ENCODE measurements at places on chromosomes 2 and 18.

DNA sequence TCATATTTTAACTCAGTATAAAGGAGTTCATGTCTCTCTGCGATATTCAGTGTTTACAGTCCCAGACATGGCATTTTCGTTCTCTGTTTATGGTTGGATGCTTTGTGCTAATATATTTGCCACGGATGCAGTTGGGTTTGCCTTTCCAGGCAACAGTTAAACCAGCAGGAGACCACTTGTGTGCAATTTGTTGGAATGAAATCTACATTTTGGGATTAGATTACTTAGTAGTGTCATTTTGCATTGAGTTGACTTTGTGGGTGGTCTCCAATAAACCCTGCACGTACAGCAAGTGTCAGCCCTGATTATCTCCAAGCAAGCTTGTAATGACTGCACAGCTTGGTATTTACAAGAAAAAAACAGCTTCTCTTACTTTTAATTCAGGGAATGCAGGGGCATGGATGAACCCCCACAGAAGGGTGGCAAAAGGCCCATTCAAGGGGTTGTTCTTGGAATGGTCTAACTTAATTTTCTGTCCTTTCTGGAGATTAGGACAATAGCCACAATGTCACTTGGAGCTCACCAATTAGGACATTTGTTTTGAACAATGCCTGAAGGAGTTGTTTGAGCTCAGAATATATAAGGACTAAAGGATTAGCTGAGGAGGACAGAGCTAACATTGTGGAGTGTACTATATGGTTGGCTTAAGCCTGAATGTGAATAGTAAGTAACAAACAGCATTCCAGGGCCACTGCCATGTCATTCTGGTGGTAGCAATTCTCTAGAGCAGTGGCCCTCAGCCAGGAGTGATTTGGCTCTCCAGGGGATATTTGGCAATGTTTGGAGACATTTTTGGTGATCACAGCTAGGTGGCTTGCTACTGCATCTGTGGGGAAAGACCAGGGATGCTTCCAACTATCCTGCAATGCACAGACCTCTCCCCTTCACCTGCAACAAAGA lies 121.5 kb downstream of the SLC4A3 start:
- no peak for DNase-seq

DNA sequence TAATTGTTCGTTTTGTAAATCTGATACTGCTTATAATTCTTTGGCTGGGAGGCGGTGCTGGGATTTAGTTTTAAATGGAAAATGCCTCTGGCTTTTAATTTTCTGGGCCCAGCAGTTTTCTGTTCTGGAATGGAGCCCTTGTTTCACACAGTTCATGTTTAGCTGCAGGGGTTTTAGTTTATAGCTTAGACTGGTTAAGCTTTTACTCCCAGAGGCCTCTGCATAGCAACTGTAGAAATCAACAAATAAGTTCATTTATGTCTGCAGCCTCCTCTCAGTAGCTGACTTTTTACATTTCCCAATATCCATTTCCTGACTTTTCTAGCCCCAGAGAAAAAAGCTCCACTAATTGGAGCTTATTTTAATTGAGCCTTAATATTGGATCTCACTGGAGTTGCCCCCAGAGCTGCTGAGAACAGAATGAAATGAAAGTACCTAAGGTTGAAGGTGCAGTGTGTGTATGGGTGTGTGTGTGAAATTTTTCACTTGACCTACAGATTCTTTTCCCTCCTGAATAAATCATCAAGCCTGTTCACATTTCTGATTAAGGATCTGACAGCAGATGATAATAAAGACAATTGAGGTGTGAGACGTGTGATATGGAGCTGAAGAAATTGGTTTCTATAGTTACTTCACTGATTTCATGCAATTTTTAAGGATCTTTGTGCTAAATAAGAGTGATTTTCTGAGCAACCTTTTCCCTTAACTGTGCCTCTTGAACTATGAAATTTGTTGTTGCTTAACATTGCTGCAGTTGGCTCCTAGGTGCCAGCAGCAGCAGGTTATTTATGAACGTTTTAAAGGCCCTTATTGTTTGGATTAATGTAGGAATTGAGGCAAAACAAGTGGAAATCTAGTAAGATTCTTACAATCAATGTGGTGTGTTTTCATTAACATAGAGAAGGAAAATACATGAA lies 109.6 kb downstream of the TAF4B start:
- DNase-seq: peak; percentile 19

GRCh38 chr2:147916723-147917122 lies 71.9 kb downstream of the ACVR2A start:
- no peak for DNase-seq

- no peak for DNase-seq
Observed at GRCh38 chr2:36528766-36529392, 69.1 kb downstream of the FEZ2 start.

GRCh38 chr2:168002021-168002553 lies 245.3 kb downstream of the STK39 start:
- no peak for DNase-seq

DNA sequence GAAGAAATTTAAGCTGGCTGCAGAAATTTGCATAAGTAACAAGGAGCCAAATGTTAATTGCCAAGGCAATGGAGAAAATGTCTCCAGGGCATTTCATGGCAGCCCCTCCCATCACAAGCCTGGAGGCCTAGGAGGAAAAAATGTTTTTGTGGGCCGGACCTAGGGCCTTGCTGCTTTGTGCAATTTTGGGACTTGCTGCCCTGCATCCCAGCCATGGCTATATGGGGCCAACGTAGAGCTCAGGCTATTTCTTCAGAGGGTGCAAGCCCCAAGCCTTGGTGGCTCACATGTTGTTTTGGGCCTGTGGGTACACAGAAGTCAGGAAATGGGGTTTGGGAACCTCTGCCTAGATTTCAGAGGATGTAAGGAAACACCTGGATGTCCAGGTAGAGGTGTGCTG lies 57.7 kb downstream of the MOB4 start:
- no peak for DNase-seq

- DNase-seq: no peak
Observed at GRCh38 chr2:65918760-65919187, 486.4 kb upstream of the SPRED2 start.

- no peak for DNase-seq
Observed at GRCh38 chr2:109322641-109323040, 193.6 kb downstream of the SH3RF3 start.

- no peak for DNase-seq
Observed at GRCh38 chr18:7683753-7684152, 116.6 kb downstream of the PTPRM start.

DNA sequence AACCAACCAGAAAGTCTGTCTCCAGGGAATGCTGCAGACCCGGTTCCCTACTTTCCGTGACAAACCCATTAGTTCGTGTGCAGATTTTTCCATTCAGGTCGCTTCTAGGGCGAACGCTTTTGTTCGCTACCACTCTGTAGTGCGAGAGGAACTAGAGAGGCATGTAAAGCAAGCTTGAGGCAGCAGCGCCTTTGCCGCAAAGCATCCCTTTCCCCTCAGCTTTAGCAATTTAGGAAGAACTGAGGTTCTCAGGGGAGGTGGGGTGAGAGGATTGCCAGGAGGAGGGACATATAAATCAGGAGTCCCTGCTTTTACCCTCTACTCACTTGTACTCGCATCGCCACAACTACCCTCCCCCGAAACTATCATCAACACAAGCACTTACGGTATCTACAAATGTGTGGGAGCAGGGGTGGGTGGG lies 748 bp upstream of the ZNF804A start:
- DNase-seq: no peak

GRCh38 chr2:99856119-99856518 lies 286.3 kb downstream of the AFF3 start:
- DNase-seq: no peak

- no peak for DNase-seq
Observed at GRCh38 chr2:23387845-23388244, 2.9 kb downstream of the KLHL29 start.

DNA sequence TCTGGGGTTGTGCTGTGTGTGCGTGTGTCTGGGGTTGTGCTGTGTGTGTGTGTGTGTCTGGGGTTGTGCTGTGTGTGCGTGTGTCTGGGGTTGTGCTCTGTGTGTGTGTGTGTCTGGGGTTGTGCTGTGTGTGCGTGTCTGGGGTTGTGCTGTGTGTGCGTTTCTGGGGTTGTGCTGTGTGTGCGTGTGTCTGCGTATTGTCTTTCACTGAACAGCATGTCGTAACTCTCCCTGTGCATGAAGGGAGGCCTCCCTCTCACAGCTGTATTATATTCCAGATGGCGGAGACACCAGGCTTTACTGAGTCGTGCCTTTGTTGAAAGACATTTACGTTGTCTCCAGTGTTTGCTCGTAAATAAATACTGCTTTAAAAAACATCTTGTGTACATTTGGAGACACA lies 5.9 kb downstream of the ACKR3 start:
- no peak for DNase-seq

GRCh38 chr2:173355132-173355865 lies 627 bp downstream of the CDCA7 start:
- no peak for DNase-seq

DNA sequence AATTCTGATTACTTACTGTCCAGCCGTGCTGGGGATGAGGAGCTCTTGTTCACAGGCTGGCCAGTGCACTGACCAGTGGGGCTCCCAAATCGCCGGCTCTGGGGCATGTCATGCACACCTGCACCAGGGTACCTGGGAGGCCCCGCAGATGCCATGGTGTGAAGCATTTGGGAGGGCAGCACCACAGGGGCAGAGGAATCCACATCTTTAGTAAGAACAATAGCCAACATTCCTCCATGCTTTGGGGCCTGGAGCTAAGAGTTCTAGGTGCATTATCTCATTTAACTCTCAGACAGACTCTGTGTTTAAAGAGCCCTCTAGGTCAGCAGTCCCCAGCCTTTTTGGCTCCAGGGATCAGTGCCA lies 104.2 kb downstream of the ACKR3 start:
- DNase-seq: no peak

DNA sequence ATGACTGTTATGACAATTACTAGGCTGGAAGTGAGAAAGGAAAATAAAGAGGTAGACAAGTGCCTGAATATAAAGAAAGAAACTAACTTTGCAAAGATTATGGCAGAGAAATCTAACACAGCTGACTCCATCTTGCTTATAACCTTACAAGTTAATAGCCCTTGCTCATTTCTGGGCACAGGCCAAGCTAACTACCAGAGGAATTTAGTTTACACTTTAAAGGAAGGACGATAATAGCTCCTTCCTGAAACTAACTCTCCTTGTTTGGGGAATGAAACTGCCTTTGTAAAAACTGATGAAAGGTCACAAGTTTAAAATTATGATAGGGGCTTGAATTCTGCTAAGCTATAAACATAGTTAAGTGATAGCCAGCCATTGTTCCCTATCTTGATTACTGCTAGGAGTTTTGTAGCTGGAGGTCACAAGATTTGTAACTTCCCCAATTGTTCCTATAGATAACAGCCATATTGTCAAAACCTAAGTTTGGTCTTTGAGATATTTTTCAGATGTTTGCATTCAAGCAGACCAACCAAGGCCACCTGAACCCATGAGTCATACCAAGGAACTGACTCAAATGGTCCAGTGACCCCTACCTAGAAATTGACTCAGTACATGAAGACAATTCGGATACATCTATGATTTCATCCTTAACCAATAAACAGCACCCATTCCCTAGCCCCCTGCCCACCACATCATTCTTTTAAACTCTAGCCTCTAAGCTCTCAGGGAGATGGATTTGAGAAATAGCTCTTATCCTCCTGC lies 209.2 kb upstream of the LRATD1 start:
- DNase-seq: no peak

GRCh38 chr18:50266248-50266704 lies at the start of gene CFAP53:
CFAP53 (minus strand) TSS chr18:50266495; CDS start chr18:50266404, 91 bp downstream.
- peak; percentile 60 for DNase-seq

- DNase-seq: no peak
Observed at GRCh38 chr2:62972601-62973000, 78.0 kb upstream of the OTX1 start.

DNA sequence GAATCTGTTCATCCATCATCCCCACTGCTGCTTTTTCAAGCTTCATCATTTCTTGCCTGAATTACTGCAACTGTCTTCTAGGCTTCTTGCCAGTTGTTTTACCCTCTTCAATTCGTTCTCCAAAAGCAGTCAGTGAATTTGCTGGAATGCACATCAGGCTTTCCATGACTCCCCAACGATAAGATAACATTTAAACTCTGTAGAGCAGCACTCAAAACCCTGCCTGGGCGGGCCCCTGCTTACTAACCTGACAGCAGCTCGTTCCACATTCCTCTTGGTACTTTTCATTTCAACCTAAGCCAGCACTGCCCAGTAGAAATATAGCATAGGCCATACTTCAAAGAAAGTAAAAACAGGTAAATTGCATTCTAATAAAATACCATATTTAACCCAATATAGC lies 342.9 kb downstream of the SUCLG1 start:
- DNase-seq: no peak

DNA sequence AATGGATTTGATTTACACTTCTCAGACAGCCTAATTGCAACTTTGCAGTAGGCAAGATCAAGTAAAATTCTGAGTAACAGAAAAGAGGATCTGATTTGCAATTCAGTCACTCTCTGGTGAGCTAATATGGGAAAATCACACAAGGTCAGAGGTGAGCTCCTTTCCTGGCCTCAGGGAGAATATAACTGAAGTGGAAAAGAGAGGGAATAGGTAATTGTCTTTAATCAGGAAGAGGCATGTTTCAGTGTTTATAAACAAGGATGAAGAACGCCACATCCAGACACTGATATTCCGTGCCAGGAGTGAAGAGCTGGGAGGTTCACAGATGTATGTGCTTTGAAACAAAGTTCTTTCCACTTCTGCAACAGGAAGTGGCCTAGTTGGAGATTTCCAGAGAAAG lies 127.1 kb downstream of the ETAA1 start:
- no peak for DNase-seq

GRCh38 chr2:2175381-2176090 lies 155.5 kb downstream of the MYT1L start:
- no peak for DNase-seq

GRCh38 chr18:67282796-67283195 lies 233.7 kb downstream of the DSEL start:
- DNase-seq: no peak

DNA sequence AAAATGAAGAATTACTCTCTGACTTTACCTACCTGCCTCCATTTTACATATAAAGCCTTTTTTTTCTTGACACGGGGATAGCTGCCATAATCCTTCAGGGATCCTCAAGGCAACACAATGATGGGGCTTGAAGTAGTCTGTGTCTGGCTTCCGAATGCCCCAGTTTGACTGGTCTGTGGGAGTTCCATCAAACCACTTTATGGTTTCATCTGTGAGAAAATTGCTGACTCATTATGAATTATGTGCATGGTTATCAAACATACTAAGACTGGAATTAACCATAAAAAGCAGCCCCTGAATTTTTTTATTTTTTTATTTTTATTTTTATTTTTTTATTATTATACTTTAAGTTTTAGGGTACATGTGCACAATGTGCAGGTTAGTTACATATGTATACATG lies 117.5 kb downstream of the PLA2R1 start:
- DNase-seq: no peak

DNA sequence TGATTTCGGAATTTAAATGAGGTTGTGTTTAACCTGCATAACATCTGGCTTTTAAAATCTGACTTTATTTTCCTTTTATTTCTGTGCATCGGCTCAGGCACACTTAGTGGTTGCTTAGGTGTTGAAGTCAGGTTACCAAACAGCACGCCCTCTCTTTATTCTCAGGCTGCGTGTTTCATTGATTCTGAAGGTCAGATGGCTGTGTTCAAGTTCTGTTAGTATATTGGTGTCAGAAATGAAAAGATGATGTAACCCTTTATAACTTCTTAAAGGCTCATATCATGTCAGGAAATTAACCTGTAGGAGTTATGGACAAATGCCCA lies 246.5 kb downstream of the LDLRAD4 start:
- DNase-seq: no peak

- DNase-seq: no peak
Observed at GRCh38 chr2:98883780-98884211, 52.2 kb downstream of the CRACDL start.

GRCh38 chr2:161576421-161576820 lies 47.8 kb upstream of the SLC4A10 start:
- no peak for DNase-seq

All from AG09319 (cell line).